Muscle of leg (tissue), 16 donors: ENCODE measurements at places on chromosomes 7 and 10. TPM values are rescaled to one million over a fixed set of nuclear protein-coding genes. Genes with fewer than 3 reads are reported as not detected.
A peak's percentile ranks its signal among the peaks of the same experiment; 100 is the strongest.

GRCh38 chr10:120387326-120387725 lies 69.7 kb upstream of the PLPP4 start:
- DNase-seq, result no peak

GRCh38 chr10:7649673-7650300 lies 17.0 kb downstream of the ITIH5 start:
- DNase-seq, result peak; percentile 91

DNA sequence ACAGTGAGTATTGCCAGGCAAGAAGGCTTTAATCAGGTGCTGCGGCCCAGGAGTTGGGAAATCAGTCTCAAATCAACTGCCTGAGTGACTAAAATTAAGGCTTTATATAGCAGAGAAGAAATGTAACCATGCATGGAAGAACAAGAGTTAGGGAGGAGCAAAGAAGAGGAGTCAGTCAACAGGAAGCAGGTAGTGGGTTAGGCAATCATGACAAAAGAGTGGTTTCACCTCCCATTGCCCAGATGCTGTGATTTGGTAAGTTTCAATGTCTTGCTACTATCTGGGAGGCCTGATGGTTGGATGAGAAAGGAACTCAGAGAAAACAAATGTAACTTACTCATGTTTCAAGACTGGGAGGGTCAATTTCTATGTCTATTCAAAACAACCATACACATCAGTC lies 998.3 kb downstream of the GATA3 start:
- DNase-seq, result no peak

DNA sequence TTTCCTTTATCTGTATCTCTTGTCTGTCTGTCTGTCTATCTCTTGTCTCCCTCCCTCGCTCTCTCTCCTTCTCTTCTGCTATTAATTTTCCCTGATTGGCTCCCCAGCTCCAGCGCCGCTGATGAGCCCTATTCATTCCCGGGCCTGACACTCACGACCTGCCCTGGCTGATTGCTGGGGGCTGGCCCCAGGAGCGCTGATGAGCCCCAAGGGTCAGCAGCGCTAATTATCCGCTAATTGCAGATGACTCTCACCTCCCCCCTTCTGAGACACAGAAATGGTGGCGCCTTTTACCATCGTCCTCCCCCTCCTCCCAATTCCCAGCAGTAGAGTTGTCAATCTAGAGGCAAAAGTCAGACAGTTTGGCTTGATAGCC lies 1.3 kb upstream of the GBX1 start:
- no peak for DNase-seq

DNA sequence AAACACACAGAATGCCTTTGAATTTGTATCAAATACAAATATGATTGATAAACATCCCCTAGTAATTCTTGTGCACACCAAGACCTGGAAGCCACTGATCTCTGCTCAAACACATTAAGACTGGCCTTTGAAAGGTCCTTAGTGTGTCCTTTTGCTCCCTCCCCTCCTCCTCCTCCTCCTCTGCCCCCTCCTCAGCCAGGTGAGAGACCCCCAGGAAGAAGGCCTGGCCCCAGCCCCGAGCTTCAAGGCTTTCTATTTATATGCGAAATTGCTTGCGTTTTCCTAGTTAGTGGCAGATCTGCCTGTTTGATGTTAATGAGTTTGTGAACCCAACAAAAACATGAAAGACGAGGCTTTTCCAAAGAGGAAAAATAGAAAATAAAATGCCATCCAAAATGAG lies 63.6 kb upstream of the TCF7L2 start:
- DNase-seq, result no peak

DNA sequence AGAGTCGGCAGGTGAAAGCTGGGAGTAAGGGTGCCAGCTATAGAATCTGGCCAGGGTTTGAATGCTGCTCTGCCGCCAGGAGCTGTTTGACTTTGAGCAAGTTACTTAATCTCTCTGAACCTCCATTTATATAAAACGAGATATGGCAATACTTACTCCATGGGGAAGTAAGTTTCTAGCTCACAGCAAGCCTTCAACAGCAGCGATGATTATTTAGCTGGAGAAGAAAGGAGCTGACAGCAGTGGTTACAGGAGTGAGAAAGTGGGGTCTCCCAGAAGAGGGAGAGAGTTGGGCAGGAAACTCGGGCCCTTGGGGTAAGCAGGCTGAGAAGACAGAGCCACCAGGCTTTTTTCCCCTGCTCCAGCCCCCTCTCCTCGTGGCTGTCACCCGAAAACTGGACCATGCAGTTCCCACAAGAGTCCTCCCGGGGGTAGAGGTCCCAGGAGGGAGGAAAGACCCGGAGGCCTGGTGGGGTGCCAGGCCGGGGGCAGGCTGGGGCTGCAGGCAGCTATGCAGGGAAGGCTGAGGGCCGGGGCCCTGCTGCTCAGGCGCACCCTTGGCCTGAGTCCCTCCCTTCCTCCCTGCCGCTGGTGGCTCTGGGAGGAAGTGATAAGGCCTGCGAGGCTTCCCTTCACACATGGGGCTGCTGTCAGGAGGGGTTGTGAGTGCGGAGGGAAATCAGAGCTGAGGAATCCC lies 3.5 kb downstream of the NOS3 start:
- DNase-seq, result no peak

- DNase-seq, result no peak
Measured at GRCh38 chr7:112571852-112572607, 91.2 kb downstream of the LSMEM1 start.

- DNase-seq, result peak; percentile 19
Measured at GRCh38 chr7:2460188-2460587, 16.0 kb downstream of the GRIFIN start.

DNA sequence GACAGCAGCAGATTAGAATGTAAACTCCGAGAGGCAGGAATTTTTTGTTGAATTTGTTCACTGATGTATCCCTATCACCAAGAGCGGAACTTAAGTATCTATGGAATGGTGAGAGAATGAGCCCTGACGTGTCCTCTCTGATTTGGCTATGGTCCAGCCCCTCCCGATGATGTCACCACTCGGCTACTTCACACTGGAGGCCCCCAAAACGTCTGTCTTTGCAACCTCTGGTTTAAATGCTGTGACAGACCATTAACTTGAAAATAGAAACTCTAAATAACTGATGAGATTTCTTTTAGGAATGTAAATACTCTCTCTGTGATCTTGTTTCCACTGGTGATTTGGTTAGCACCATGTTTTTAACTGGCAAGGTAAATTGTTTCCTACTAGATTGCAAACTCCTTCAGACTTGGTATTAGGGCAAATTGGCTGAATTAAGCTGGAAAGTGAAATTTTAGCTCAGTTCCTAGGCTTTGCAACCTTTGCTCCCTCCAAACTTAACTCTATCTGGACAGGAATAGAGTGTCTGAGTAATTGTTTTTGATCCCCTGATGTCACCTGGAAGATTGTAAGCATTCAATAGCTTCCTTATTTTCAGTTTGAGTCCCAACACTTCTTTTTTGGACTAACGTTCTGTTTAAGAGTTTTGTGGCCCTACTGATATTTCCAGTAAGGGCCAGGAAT lies 19.1 kb downstream of the SLC16A12 start:
- peak; percentile 80 for DNase-seq

- DNase-seq, result no peak
Measured at GRCh38 chr7:137880432-137880831, 33.7 kb upstream of the DGKI start.

- DNase-seq, result no peak
Measured at GRCh38 chr10:37535459-37536246, 321.8 kb downstream of the ZNF248 start.

DNA sequence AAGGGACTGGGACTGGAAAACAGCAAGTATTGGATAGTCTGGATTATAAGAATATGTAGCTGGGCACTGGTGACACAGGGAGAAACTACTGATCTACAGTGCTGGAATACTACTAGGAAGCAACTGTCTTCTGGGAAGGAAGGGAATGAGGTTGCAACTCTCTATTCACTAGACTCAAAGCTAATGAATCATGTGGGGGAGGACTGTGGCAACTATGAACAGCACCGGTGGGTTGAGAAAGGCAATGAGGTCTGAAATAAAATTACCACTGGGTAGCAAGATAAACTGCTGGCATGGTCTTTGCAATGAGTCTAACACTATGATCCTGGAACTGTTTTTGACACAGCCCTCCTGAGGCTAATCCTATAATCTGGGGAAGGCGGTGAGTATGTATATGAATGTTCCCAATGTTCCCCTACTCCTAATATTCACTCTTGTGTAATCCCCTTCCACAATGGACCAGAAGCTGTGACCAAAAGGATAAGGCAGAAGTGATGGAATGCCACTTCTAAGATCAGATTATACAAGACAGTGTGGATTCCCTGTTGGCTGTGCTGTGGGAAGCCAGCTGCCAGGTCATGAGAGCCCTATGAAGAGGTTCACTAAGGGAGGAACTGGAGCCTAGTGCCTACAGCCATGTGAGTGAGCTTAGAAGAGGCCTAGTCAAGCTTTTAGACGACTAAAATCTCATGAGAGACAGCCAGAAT lies 101.3 kb upstream of the DNAJB12 start:
- peak; percentile 8 for DNase-seq

GRCh38 chr7:97873606-97874005 lies 1.4 kb upstream of the ASNS start:
- no peak for DNase-seq

DNA sequence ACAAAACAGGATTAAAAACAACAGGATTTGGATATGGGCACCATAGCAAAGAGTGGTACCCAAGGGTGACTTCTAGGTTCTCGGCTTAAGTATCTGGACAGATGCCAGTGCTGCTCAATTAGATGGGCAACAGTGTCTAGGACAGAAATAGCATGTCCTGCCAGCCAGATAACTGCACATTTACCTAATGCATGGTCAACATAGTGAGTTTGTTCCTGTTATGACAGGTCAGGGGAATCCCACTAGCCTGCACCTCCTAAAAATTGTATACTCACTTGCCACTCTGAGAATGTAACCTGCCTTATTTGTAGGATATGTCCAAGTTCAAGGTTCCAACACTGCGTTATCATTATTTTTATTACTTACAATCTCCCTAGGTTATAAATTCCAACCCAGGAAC lies 471.7 kb downstream of the GRM8 start:
- DNase-seq, result no peak

DNA sequence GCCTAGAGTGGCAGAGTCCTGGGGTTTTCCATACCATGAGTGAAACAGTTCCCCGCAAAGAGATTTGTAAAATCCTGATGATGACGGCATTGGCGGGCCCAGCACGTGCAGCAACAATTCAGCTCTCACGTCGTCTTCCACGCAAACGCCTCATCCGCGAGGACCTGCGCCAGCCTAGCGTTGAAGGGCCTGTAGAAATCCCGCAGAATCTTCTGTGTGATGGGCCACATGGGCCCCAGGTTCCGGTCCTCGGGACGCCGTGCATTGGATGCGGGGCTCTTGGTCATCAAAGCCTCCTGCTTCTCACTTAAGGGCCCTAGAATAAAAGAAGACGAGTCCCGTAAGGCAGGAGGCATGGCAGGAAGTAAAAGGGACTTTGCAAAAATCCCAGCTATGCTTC lies 83.4 kb downstream of the CHST15 start:
- no peak for DNase-seq

GRCh38 chr7:129569811-129570215 lies 41.7 kb upstream of the NRF1 start:
- DNase-seq, result no peak

DNA sequence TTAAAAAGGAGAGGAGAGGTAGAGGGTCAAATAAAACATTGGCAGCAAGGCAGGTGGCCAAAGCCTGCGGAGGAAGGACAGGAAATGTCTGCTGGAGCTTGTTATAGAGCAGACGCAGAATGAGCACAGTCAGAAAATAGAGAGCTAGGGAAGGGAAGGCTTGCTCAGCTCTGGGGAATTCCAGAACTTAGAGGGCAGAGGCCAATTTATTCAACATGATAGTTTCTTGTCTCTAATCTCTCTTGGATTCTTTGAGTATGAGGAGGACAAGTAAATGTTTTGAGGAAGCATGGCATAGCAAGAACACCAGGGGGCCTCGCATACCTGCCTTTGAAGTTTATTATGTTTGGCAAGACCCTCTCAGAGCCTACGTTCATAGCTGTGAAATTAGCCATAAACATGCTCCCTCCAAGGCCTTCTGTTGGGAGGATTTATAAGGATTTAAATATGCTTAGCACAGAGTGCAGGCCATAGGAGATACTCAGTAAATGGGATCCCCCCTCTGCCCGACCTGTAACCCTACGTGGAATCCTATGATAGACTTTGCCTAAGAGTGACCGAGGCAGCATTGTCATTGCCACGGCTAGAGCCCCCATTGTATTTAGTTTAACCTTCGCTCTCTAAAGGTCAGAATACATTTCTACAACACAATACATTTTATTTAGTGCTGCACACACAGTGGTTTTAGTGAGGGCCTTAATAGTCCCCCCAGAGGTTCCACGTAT lies 293.9 kb downstream of the CCDC3 start:
- peak; percentile 67 for DNase-seq

GRCh38 chr10:68301301-68301700 lies 30.6 kb upstream of the HNRNPH3 start:
- no peak for DNase-seq

- no peak for DNase-seq
Measured at GRCh38 chr10:35226507-35226906, 99.9 kb downstream of the CREM start.

- no peak for DNase-seq
Measured at GRCh38 chr7:146713934-146714333, 597.3 kb downstream of the CNTNAP2 start.

DNA sequence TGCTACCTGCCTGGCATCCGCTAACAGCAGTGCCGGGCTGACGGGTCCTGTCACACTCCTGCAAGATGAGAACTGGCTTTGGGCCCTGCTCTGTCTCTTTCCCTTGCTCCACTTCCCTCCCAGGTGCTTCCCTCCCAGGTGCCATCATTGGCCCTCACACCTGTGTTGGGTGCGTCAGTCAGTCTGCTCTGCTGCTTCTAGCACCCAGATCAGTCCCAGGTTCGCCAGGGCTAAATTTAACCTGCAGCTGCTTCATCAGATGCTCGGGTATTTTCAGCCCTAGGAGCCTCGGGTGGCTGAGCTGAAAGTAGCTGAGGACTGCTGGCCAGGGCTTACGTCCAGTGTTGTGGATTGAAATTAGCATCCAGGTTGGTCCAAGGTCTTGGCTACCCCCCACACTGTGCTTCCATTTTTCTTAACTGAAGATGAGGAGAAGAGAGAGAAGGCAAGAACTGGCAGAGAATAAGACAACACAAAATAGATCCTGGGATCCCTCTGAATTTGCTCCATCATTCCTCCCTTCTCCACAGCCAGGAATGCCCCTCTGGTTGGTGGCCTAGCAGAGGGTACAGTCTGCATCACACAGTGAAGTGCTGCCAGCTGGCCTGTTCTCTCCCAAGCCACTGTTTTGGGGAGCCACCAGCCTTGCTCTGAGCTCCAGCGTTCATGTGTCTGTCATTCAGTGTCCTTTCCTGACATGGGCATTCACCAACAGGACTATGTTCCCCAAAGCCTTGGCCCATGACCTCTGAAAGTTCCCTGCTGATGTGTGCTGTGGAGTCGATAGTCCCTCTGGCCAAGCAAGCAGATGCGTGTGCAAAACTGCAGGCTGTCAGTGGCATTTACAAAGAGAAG lies 65.9 kb upstream of the SYPL1 start:
- peak; percentile 36 for DNase-seq

- DNase-seq, result peak; percentile 44
Measured at GRCh38 chr7:148700661-148701064, 2.0 kb downstream of the CUL1 start.

GRCh38 chr7:1101563-1102431 lies 13.9 kb downstream of the GPER1 start:
- peak; percentile 38 for DNase-seq

- DNase-seq, result no peak
Measured at GRCh38 chr10:33664070-33664469, 329.6 kb upstream of the NRP1 start.

FAM25G gene
- polyA plus RNA-seq, result not detected

INSYN2A gene
- 0.73 TPM for polyA plus RNA-seq

CALCR gene
- 5.1 TPM for polyA plus RNA-seq

DMBT1 gene
- 14.3 TPM for polyA plus RNA-seq

CALN1 gene
- polyA plus RNA-seq, result 0.69 TPM

EBLN1 gene
- not detected for polyA plus RNA-seq

OIT3 gene
- polyA plus RNA-seq, result 7.8 TPM

MMD2 gene
- 0.07 TPM for polyA plus RNA-seq

SEMA3A gene
- polyA plus RNA-seq, result 39.8 TPM

TMEM236 gene
- polyA plus RNA-seq, result 0.41 TPM
